Mucosa of gallbladder (tissue), 1 donor: ENCODE measurements at places on chromosomes 5 and 9.

DNA sequence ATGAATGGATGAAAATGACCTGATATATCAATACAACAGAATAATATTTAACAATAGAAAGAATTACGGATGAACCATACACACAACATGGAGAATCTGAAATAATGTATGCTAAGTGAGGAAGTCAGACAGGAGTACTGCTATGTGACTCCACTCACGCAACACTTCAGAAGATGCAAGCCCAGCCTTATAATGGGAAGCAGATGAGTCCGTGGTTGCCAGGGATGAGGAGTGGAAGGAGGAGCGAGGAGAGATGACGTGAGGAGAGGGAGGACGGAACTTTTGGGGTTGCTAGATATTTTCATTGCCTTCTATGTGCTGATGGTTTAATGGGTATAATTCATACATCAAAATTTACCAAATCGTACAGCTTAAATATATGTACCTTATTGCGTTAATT lies 55.4 kb upstream of the ERCC6L2 start:
- DNase-seq = no peak

DNA sequence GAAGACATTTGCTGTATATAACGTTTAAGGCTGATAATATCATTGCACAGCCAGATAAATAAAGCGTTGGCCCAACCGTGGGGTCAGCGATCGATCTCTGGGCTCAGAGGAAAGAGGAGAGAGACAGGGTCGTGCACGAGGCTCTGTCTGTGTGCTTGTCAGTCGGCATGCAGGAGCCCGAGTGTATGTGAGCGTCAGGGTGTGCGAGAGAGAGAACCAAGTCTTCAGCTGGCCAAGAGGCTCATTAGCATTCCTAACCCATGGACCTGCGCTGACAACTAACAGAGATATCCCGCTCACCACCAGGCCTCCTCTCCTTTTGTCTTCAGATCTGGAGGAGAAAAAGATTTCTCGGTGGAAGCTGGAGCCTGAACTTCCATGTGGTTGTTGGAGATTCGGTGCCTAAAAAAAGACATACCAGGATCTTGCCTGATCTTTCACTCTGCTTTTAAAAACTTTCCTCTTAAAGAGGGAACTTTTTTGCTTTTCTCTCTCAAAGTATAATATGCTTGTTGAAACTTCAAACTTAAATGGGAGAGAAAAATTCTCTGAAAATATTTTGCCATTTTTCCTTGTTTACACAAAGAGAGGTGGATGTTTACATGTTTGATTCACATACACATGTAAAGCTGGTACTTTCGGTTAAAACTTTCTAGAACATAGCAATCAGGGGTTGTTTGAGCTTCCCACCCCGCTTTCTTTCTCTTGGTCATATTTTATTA lies 16.5 kb downstream of the NR2F1 start:
- DNase-seq = no peak

GRCh38 chr9:69346596-69347390 lies 21.8 kb downstream of the ENTREP1 start:
- no peak for DNase-seq

DNA sequence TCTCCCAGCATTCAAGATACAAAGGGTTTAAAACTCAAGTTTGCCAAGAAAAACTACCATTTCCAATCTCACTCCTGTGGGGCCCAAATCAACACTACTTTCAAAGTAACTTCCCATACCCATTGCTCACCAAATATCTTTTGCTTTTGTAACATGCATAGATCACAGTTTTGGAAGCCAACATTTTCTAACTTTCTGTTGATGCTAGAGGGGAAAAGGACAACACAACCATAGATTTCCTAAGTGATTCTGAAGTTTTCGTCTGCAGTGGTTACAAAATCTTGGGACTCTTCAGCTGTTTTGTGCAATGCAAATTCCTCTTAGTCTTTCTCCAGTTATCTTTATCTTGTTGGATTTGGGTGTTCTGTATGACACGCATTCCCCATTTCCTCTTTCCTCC lies 94.1 kb upstream of the PAPPA start:
- no peak for DNase-seq

- no peak for DNase-seq
Measured at GRCh38 chr5:157750320-157750719, 6.8 kb downstream of the LSM11 start.

DNA sequence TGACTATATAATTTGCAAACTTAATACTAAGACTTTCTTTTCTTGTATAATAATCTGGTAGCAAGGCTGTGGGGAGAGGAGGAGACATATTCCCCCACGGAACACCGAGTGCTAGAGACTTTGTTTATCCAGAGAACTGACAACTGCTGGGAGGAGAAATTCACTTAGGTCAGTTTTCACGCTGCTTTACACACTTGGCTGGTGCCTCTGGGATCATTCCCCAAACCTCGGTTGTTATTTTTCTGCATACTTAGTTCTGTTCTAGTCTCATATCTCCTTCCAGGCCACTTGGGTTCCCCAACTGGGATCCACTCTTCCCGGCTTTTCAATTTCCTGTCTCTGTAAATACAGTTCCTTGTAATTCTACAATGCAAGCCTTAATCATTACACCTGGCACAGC lies 238.2 kb upstream of the ADAMTS16 start:
- DNase-seq = no peak

DNA sequence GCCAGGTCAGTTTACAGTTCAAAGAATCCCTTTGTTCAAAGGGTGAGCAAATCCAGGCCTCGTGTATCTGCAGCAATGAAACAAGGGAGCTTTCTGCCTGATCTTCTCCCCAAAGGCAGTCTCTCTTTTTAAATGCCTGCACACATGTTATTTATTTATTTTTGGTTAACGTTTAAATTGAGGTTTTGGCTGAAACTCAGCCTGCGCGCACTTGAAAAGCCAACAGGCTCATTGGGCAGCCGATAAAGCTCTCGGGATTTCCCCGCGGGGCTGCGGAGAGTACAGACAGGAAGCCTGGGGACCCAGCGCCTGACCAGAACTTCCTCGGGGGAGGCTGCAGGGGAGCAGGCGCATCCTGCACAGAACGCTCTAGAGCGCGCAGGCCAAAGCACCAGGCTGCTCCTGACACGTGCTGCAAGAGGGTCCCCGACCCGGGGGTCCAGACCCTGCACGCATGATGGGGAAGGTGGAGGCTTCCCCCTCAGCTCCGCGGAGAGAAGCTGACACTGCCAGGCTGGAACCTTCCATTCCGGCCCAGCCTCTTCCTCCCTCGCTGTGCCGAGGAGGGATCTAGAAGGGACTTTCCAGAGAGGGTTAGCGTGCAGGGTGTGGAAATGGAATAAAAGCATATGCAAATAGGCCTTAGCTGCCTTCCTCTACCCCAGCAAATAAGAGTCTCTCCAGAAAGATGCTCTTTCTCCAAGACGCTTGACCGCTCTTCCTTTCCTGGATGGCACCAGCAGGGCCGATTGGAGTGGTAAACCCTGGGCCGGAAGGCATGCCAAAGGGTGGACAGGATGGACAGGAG lies 46.1 kb downstream of the PTTG1 start:
- DNase-seq = peak; percentile 77

GRCh38 chr9:70868661-70869652 lies 252.5 kb downstream of the TRPM3 start:
- no peak for DNase-seq

GRCh38 chr5:114957384-114957783 lies 212.3 kb downstream of the TRIM36 start:
- no peak for DNase-seq

DNA sequence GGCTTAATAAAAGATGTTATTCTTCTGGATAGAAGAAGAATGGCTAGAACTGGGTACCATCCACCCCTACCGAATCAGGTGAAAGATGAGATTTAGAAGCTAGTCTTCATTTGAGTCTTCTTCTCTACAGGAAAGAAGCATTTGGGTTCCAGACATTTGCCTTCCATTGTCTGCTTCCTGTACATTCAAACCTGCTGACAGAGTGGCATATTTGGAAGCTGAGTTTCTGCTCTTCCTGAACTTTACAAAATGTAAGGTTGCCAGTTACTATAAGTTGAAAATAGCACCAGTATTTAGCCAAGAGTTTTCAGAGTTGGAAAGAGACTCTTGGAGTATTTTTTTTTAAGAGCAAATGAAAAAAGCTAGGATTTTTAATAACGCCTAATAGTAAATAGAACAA lies 525.4 kb upstream of the TLE4 start:
- DNase-seq = no peak

GRCh38 chr9:70165006-70165602 lies 93.7 kb upstream of the SMC5 start:
- no peak for DNase-seq

DNA sequence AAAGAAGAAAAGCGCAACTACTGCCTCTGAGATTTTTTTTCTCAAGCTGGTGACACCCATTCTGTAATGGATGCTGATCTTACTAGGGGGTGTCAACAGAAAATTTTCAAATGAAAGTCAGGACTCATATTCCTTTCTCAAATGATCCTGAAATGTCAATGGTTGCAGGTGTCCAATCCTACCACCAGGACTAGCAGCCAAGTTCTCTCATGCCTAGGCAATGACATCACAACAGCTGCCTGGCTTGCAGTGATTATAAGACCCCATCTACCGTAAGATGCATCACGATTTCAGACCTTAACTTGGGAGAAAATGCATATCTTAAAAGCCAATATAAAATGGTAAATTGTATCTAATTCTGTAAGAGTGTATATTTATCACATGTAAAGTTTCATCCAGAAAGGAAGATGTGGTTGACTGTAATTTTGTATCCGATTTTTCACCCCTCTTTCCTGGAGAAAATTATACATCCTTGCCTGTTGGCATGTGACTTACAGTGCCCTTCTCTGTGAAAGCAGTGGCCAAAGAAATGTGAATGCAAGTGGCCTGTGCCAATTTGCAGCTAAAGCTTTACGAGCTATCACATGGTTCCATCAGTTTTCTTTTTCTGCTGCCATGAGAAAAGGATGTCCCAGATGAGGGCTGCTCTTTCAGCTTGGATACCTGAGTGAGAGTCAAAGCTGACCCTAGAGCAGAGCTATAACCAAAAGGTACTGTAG lies 104.4 kb downstream of the DENND1A start:
- no peak for DNase-seq

- peak; percentile 91 for DNase-seq
Measured at GRCh38 chr9:121286973-121287741, 19.2 kb downstream of the GSN start.

- DNase-seq = no peak
Measured at GRCh38 chr9:89122949-89123348, 55.7 kb downstream of the SHC3 start.

DNA sequence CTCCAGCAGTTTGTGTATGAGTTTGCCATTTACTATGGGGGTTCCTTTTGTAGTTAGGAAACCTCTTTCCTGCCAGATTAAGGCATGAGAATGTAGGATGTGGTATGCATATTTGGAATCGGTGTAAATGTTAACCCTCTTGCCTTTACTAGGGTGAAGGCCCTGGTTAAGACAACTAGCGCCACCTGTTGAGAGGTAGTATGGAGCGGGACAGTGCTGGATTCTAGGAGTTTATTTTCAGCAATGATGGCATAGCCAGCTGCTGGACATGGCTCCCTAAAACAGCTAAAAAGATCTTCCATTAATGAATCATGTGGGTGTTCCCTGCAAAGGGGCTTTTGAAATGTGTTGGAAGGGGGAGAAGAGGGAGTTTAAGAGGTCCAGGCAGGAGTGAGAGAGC lies 30.7 kb upstream of the GPX3 start:
- no peak for DNase-seq

GRCh38 chr5:177361418-177362291 lies 3.9 kb downstream of the RGS14 start:
- no peak for DNase-seq

GRCh38 chr5:86765778-86766502 lies 148.2 kb downstream of the COX7C start:
- DNase-seq = no peak

DNA sequence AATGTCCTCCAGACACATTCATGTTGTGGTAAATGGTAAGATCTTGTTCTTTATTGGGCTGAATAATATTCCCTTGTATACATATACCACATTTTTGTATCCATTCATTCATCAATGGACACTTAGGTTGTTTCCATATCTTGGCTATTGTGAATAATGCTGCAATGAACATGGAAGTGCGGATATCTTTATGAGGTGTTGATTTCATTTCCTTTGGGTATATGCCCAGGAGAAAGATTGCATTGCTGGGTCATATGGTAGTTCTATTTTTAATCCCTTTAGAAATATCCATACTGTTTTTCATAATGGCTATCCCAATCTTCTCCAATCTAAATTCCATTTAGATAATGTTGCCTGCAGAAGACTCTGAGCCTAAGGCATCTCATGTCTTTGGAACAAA lies 78.0 kb upstream of the TNC start:
- no peak for DNase-seq

DNA sequence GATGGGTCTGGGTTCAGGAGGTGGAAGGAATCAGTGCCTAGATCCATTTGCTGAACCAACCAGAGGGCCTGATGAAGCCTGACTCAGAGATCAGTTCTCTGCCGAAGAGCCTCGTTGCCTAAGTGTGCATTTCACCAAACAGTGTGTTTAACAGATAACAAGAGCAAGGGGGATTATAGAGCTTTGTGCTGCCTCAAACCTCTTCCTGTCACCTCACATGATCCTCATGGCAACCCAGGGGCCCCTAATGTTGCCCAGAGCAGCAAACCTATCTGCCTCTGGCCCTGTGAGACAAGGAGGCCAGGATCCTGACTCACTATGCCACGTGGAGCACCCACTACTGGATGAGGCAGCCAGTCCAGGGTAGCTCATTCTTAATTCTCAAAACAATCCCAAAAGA lies 66.3 kb upstream of the EPB41L4B start:
- no peak for DNase-seq

- no peak for DNase-seq
Measured at GRCh38 chr9:124273427-124274160, 15.8 kb downstream of the NEK6 start.

- no peak for DNase-seq
Measured at GRCh38 chr9:1096155-1096964, 46.2 kb downstream of the DMRT2 start.

GRCh38 chr5:7493081-7493480 lies 97.1 kb downstream of the ADCY2 start:
- no peak for DNase-seq

GRCh38 chr9:122217640-122218039 lies 11.1 kb downstream of the LHX6 start:
- no peak for DNase-seq

DNA sequence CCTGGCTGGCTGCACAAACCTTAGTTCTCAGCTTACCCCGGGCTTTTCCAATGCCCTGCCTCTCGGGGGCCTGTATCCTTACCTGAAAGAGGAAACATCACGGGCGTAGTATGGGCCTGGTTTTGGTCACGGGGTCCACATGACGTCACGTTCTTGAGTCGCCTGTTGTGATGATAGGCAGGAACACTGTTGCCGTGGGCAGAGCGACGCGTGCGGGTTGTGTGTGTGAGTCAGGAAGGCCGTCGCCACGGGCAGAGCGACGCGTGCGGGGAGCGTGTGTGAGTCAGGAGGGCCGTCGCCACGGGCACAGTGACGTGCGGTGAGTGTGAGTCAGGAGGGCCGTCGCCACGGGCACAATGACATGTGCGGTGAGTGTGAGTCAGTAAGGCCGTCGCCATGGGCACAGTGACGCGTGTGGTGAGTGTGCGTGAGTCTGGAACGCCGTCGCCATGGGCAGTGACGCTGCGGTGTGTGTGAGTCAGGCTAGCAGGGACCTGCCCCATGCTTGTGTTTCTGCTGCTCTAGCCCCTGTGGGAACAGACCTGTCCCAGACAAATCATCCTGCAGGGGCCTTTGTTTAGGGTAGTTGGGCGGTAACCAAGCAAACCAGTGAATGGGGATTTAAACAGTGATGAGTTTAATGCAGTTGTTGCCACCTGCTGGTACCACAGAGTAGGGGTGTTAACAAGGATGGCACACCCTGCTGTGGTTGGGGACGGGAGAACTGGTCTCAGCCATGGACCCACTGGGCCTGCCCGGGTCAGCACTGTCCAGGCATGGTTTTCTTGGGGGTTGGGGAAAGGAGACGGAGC lies 19.8 kb downstream of the TRIP13 start:
- DNase-seq = no peak

GRCh38 chr5:95863383-95863757 lies 40.8 kb upstream of the GLRX start:
- peak; percentile 38 for DNase-seq
